ENCODE measurements at places on chromosomes 6 and 20. TPM values are rescaled to one million over a fixed set of nuclear protein-coding genes. Genes with fewer than 3 reads are reported as not detected.

GJE1 gene
- total RNA-seq: not detected

- DNase-seq: peak; percentile 57
Measured at GRCh38 chr6:130293800-130294199, 71.0 kb upstream of the SAMD3 start.

KIF3B gene
- 12.9 TPM for total RNA-seq

- DNase-seq: no peak
Measured at GRCh38 chr6:158752613-158753012, 66.6 kb downstream of the EZR start.

BMP5 gene
- 1.6 TPM for total RNA-seq

TASP1 gene
- total RNA-seq: 9.0 TPM

GRCh38 chr20:50335105-50335504, 144.5 kb downstream of the CEBPB start:
- no peak for DNase-seq

MCCD1 gene
- total RNA-seq: not detected

- no peak for DNase-seq
Measured at GRCh38 chr20:48474022-48474421, 353.8 kb downstream of the PREX1 start.

SPAG4 gene
- total RNA-seq: not detected

TGM3 gene
- total RNA-seq: 5.3 TPM

DNA sequence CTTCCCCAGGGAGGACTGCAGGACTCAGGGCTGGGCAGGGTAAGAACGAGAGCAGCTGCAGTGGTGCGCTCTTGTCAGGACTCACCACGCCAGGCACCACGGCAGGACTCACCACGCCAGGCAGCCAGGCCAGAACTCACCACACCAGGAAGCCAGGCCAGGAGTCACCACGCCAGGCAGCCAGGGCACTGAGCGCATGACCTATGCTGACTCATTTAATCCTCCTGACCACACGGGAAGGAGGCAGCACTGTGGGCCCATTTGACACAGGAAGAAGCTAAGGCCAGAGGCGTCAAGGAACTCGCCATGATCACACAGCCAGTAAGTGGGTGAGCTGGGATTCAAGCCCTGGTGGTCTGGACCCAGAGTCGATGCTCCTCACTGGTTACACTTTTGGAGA, 189.3 kb downstream of the PREX1 start:
- DNase-seq: peak; percentile 36

DNA sequence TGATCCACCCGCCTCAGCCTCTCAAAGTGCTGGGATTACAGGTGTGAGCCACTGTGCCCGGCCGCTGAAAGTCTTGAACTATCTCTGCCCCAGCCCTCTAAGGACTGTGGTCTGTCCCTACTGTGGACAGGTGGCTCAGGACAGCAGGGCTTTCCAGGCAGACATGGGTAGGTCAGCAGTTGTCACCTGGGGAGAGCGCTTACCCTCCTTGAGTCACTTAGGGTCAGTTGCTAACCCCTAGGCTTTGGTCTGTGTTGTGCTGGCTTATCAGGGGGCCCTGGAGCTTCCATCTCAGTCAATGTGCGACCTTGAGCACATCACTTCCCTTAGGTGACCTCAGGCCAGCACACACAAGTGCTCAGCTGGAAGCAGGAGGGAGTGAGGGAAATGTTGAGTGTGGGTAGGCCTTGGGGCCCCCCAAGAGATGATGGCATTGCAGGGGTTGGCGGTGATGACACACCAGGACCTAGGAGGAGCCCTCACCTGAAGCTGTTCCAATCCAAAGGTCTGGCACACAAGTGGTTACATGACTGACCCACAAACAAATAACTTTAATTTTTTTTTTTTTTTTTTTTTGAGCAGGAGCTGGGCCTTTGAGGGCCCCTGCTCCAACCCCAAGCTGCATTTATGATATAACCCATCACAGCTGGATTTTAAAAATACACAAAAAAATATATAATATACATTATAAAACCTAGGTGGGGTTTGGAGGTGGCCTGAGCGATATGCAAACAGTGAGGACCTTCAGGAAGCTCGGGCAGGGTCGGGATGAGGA, 5.1 kb downstream of the RPL10A start:
- DNase-seq: no peak

GRCh38 chr6:28943557-28944411, 20.0 kb upstream of the TRIM27 start:
- DNase-seq: peak; percentile 87

- DNase-seq: no peak
Measured at GRCh38 chr20:2179949-2180348, 78.3 kb downstream of the STK35 start.

GRCh38 chr20:49160057-49160929, 27.8 kb downstream of the STAU1 start:
- no peak for DNase-seq

PLN gene
- not detected for total RNA-seq

TBX18 gene
- 35.1 TPM for total RNA-seq

- DNase-seq: peak; percentile 53
Measured at GRCh38 chr20:43752561-43753301, 25.9 kb upstream of the GTSF1L start.

ZC2HC1B gene
- total RNA-seq: not detected

BNIP5 gene
- total RNA-seq: not detected

DNA sequence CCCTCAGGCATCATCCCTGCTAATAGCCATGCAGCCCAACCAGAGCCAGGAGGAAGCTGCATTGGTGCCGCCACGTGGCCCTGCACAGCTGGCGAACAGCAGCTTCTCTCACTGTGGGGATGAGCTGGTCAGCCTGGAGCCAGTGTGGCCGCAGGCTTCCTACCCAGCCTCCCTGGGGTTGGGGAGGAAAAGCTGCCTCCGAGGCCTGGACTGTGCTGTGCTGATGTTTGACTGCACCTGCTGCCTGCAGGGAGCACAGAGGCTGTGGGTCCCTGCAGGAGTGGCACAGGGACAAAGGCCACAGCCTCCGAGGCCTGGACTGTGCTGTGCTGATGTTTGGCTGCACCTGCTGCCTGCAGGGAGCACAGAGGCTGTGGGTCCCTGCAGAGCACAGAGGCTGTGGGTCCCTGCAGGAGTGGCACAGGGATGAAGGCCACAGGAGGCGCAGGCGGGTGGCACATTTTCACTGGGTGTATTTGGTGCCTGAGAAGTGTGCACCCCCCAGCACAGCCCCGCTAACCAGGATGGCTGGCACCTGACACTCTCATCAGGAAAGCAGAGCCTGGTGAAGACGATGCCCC, 83.9 kb downstream of the DLL1 start:
- peak; percentile 28 for DNase-seq

DNA sequence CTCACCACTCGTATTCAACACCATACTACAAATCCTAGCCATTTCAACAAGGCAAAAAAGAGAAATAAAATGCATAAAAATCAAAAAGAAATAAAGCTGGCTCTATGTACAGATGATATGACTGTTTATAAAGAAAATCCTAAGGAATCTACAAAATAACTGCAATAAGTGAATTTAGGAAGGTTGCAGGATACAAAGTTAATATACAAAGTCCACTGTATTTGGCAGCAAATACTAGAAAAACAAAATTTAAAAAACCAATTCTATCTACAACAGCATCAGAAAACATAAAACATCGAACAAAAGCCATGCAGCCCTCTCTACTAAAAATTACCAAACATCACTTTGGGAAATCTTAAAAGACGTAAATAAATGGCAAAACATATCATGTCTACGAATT, 47.6 kb downstream of the RANBP9 start:
- no peak for DNase-seq

NKAIN2 gene
- total RNA-seq: not detected

DNA sequence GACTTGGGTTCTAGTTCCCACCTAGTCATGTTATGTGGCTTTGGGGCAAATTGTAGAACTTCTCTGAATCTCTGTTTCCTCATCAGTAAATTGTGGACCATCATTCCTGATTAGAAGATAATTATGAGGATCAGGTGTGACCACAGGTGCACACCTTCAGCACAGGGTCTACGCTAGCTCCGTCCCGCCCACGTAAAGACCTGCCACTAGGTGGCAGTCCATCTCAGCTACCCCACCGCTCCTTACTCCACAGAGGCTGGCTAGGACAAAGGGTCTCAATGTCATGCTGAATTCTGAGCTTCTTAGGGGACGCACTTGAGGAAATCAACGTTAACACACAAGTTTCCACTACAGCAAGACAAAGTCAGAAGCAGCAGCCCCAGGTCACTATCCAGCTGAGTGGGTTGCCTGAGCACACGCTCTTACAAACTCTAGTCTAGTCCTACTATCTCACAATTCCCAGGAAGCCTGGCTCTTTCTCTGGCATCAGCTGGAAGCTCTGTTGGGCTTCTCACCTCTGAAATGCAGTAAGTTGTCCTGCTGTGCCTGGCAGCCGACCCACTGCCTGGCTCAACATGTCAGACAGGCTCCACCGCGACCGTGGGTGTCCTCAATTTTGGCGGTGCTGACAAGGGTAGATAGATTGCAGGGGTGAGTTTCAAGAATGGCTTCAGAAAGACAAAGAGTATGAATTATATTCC, 2.0 kb upstream of the PLCG1 start:
- DNase-seq: peak; percentile 28

GRCh38 chr20:41030061-41030460, 1.4 kb downstream of the TOP1 start:
- peak; percentile 20 for DNase-seq

DNA sequence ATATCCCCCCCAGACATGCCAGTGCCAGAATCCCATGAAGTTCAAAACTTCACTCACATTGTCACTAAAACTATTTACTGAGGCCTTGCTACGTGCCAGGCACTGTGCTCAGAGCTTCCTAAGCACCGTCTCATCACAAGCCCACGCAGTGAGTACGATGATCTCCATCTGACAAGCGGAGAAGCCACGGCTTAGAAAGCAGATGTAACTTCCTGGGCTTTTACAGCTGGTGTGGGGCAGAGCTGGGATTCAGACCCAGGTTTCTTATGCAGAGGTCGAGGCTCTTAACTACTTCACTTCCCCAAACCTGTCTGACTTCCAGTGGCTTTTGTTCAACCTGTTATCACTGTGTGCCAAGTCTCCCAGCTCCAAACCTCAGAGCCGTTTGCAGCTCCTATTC, 8.3 kb downstream of the MDGA1 start:
- no peak for DNase-seq

DNA sequence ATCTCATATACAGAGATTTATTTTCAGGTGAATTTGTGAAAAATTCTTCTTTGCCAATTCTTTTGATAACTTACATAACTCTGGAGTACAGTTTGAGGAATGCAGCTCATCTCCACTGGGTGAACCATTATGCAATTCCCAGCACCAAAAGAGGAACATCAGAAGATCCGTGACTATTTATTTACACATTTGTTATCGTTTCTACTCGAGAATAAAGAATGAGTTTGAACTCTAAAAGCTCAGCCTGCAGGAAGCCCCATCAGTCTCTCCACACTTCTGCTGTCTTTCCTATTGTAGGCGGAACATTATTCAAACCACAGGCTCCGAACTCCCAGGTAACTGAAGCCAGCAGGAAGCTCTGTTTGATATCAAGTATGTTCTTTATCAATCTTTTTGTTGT, 95.9 kb upstream of the IFNGR1 start:
- no peak for DNase-seq

HLA-F gene
- 137 TPM for total RNA-seq

KCNQ5 gene
- total RNA-seq: 0.38 TPM

INSM1 gene
- total RNA-seq: not detected

DNA sequence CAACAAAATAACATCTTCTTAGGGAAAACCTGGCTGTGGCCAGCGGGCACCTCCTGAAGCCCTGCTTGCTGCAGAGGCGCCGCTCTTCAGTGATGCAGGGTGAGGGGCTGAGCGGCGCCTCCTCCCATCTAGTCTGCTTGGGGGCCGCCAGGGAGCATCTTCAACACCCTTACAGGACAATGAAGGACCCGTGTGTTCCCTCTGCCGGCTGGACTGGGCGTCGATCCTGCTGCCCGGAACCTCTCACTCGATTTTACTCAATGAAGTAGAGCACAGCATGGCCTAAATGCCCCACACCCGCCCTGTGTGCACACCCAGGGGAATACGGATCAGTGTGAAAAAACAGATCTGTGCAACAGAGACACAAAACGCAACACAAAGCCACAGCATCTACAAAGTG, 28.5 kb upstream of the MPC1 start:
- no peak for DNase-seq

GRCh38 chr6:10511477-10511876, 9.7 kb upstream of the GCNT2 start:
- no peak for DNase-seq

- DNase-seq: no peak
Measured at GRCh38 chr6:22466665-22467245, 102.6 kb upstream of the HDGFL1 start.

METTL24 gene
- not detected for total RNA-seq

MPIG6B gene
- not detected for total RNA-seq

GRCh38 chr6:41379306-41379705, 43.9 kb downstream of the NCR2 start:
- DNase-seq: no peak

DNA sequence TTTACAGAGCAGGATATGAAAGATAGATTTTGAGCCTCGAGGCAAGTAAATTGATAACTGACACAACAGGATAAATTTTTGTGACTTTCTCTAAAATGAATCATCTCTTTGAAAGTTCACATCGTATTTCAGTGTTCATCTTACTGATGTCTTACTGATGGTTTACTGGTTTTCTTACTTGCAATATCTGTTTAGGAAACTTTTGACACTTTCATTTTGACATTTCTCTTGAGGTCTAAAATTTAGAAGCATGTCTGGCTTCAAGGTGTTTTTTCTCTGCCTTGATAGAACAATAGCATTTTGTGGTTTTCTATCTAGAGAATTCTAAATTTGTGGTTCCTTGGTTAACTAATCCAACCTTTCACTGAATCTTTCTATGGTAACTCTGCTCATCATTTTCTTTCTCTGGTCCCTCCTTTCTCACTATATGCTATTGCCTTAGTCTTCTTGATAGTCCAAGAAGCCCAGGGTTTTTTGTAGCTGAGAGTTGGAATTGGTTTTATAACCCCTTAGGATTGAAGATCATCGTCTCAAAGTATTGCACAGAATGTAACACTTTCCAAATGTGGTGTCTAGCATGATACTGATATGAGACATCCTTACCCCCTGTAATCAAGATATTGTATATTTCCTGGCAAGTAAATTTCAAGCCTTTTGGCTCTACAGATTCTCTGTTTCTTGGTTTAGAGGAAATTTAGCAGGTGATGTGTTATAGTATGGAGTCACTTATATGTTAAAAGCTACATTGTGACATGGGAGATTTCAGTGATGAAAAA, 98.7 kb downstream of the RNF144B start:
- no peak for DNase-seq

- no peak for DNase-seq
Measured at GRCh38 chr6:48084201-48084600, 26.8 kb downstream of the PTCHD4 start.

- no peak for DNase-seq
Measured at GRCh38 chr6:145406783-145407182, 328.5 kb downstream of the EPM2A start.

All from SJSA1 (cell line).